Activated CD4-positive, alpha-beta T cell treated with anti-CD3 and anti-CD28 coated beads for 1 hour (primary cell): ENCODE measurements at places on chromosomes 3 and 15.

DNA sequence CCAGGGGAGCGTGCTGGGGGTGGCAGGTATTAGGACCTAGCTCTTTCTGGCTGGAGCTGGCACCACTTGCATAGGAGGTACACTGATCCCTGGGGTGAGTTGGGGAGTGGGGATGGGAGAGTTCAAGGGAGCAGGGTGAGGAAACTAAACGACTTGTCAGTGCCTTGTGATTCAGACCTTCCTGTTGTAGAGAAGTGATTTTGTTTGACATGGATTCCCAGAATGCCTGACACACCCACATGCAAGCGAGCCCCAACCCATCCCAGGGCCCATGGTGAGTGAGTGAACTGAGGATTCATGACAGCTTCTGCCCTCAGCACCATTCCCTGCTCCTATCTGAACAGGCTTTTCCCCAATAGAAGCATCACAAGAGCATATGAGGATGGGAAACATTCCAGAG lies 15.6 kb upstream of the UBE2Q2 start:
- DNase-seq = no peak

DNA sequence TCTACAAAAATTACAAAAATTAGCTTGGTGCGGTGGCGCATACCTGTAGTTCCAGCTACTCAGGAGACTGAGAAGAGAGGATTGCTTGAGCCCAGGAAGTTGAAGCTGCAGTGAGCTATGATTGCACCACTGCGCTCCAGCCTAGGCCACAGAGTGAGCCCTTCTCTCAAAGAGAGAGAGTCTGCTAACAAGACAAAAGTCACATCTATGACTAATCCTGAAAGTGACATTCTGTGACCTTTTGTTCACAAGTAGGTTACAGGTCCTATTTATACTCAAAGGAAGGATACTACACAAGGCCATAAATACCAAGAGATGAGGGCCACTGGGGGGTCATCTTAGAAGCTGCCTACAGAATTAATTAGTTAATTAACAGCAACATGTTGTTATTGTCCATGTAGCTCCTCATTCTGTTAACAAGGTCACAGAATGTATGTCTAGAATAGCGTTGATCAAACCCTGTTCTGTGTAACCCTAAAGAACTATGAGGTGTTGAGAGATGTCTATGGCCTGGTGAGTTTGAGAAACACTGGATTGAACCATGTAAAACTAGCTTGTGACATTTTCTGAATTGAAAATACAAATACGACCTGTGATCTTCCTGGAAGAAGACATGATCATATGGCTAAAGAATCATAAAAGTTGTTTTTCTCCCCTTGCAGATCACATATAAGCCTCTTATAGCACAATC lies 97.0 kb downstream of the SAMMSON start:
- DNase-seq = no peak

DNA sequence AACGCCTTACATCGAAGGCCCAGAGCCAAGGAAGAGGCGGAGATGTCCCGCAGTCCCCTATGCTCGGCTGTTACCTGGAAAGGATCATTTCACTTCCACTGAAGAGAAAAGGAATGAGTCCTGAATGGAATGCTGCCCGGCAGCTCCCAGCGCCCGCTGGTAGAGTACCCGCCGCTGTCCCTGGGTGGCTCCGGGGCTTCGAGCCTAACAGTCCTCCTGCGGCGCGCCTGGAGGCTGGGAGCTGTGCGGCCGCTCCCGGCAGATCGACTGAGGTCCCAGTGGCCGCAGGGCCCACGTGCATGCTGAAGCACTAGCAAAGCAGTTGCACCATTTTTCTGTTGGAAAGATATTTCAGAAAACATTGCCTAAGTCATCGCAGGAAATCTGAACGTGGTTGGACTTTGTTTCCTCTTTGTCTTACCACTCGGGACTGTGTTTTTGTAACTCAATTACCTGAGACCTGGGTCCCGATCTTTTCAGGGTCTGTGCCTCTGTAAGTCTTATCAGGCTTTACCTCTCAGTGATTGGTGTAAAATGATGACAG lies 984 bp downstream of the RNU6-1 start:
- DNase-seq = no peak

- no peak for DNase-seq
Measured at GRCh38 chr3:150885535-150885934, 19.7 kb downstream of the MINDY4B start.

DNA sequence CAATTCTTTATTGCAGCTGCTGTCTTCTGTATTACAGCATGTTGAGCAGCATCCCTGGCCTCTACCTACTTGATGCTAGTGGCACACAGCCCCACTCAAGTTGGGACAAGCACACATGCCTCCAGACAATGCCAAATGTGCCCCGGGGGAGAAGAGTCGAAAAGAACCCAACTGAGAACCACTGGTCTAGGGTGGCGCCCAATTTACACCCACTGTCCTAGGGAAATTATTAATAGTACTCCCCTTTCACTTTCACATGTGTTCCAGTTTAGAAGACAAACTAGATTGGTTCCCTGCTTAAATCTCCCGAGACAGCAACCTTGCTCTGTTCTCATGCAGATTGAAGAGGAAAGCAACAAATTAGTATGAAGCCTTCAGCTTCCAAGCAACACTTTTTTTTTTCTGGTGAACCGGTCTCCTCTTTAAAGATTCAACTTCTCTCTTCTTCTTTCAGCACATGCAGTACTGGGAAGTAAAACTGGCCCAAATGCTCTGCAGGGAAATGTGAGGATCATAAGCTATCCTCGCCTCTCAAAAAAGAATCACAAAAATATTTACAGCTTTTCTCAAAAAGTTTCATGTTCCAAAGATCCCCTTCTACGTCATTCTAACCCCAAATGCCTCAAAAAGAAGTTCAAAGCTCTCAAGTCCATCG lies 823.9 kb upstream of the CFAP20DC start:
- DNase-seq = no peak

- DNase-seq = no peak
Measured at GRCh38 chr15:58842713-58843396, 71.8 kb downstream of the MINDY2 start.

GRCh38 chr3:106379251-106379750 lies 510.5 kb upstream of the CBLB start:
- DNase-seq = no peak

GRCh38 chr15:58873267-58873666 lies 60.2 kb downstream of the SLTM start:
- DNase-seq = no peak

- no peak for DNase-seq
Measured at GRCh38 chr3:127068111-127068810, 85.3 kb downstream of the PLXNA1 start.

GRCh38 chr3:66101901-66102300 lies 63.2 kb upstream of the MAGI1 start:
- DNase-seq = no peak

DNA sequence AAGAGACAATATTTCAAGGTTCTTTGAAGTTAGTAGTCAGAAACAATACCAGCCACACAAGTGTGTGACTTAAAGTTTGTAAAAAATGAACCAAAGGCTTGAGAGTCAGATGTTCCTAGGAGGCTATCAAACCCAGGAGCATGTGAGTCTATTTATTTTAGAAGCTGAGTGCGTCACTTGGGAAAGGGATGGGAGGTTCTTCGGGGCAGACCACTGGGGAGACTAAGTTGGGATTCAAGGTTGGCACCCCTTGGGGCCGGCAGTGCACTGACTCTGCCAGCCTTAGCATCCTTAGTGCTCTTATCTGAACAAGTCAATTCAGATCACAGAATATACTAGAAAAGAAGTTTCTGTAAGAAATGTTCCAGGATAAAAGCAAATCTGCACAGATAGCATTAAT lies 50.1 kb upstream of the POLR2M start:
- no peak for DNase-seq

DNA sequence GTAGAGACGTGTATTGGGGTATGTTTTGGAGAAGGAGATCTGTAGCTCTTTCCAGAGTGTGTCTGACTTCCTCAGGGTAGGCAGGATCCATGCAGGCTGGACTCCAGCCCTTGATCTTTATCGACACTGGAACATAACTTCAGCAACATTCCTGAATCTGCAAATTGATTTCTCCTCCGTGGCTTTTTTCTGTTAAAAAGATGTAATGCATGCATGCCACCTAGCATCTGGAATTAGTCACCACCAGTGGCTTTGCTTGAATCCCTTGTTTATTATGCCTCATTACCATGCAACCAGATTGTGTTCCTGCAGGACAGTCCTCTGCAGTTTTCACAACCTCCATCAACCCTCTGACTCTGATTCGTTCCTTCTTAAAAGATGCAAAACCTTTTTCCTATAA lies 86.1 kb downstream of the CCNL1 start:
- DNase-seq = no peak

- DNase-seq = no peak
Measured at GRCh38 chr3:134536781-134537180, 50.9 kb downstream of the CEP63 start.

DNA sequence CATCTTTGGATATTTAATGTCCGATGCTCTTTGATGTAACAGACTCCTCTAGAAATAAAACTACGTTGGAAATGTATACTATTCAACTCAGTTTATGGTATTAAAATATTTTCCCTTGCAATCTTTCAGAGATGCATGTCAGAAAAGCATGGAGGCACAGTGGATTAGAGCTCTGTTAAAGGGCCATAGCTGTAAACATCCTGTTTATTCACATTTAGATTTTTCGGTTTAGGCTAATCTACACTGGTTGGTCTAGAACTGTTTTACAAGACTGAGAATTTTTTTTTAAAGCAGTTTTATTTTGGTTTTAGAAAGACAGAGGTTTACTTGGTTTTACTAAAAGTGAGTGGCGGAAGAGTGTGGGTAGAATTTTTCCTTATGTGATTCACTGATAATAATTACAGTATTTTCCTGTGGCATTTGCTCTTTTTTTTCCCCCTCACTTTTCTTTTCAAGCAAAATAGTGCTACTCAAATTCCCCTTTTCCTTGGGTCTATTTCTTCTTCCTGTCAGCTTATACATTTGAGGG lies 132.1 kb downstream of the IL1RAP start:
- no peak for DNase-seq

- no peak for DNase-seq
Measured at GRCh38 chr3:57017459-57017845, 43.0 kb upstream of the SPATA12 start.

- DNase-seq = peak; percentile 57
Measured at GRCh38 chr3:134308350-134308891, 57.8 kb upstream of the RYK start.

GRCh38 chr3:195178124-195178910 lies 92.6 kb downstream of the XXYLT1 start:
- no peak for DNase-seq

GRCh38 chr3:10317961-10318350 lies 3.0 kb downstream of the SEC13 start:
- DNase-seq = no peak

DNA sequence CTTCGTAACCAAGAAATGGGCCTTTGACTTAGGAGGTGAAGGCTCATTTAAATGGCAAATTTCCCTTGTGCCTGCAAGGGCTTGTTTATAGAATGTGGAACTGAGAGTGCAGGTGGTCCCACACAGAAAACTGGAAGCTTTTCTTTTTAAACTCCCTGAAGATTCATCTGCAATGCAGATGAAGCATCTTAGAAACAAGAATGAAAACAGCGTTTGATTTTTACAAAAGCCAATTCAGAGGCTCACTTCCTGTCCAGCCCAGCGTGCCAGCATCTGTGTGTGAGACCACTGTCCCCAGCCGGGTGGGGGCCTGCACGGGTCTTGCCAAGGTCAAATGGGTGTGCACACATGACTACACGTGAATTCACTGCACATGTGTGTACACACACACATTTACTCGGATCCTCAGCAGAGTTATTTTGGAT lies 94.7 kb downstream of the LINGO1 start:
- DNase-seq = no peak

DNA sequence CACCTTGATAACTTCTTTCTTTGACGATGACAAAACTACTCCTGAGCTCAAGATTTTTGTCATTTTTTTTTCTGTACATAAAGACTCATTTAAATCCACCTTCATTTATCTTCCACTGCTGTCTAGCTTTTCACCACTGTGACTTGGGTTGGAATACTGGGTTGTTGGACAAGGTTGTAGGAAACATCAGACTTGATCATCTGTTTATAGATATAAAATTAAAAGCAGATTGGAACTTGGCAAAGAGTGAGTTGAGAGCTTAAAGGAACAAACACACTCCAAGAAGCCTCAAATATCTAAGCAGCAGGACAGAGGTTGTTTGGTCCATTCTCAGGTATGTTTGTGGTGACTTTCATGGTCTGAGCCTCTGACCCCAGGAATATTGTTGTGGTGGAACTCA lies 141.7 kb upstream of the NDN start:
- no peak for DNase-seq

DNA sequence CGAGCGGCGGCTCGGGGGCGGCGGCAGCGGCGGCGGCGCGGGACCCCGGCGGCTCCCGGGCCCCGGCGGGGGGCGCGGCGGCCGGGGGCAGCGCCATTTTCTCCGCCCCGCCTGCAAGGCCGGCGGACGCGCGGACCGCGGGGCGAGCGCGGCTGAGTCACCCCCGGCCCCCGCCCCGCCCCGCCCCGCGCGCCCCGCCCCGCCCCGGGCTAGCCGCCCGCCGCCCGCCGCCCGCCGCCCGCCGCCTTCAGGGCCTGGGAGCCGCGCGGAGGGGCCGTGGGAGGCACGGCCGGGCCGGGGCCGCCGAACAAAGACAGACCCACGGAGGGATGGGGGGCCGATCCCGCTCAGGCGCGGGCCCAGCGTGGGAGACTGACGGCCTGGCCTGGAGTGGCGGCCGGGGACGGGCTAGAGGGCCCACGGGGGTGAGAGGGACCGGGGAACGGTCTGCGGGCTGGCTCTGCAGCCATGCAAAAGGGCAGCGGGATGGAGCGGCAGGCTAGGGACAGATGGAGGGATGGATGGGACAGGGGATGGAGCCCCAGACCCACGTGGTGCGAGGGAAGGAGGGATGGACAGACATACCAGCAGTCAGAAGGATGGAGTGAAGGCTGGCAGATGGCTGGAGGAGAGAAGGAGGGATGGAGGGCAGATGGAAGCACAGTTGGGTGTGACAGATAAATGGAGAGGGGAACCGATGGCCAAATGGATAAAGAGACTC lies at the start of gene EIF4E3:
Gene EIF4E3 (minus strand): TSS at position 132 of the 721 bp plus-strand sequence. CDS start 35 bp downstream, at position 97.
- peak; percentile 16 for DNase-seq

DNA sequence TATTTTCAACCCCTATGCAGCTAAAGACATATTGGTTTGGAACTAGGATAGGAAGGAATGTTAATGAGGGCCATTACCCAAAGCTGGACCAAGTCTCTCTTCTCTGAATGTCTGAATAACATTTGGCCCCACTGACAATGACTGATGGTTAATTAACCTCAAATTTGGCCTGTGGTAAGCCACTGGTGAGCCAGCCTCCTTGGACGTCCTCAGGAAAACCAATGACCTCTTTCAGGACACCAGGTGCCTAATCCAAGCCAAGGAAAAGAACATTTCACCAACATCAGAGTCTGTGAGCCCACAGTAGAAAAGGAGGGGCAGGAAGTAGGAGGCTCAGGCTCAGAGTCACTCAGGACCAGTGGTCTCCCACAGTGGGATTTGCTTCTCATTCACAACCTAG lies 56.4 kb upstream of the ETV5 start:
- DNase-seq = no peak

GRCh38 chr3:125098611-125099291 lies 43.0 kb upstream of the HEG1 start:
- DNase-seq = no peak

DNA sequence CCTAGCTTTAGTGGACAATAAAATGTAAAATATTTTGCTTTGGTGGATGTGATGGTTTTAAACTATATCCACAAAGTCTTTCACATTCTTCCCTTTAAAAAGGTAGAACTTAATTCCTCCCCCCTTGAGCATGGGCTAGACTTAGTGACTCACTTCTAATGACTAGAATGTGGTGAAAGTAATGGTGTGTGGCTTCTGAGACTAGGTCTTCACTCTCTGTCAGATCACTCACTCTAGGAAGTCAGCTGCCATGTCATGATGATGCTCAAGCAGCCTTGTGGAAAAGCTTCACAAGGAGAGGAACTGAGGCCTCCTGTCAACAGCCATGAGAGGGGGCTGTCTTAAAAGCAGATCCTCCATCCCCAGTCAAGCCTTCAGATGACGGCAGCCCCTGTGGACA lies 4.2 kb downstream of the LRRC2 start:
- DNase-seq = no peak
